ENCODE measurements at places on chromosomes 4 and X.

DNA sequence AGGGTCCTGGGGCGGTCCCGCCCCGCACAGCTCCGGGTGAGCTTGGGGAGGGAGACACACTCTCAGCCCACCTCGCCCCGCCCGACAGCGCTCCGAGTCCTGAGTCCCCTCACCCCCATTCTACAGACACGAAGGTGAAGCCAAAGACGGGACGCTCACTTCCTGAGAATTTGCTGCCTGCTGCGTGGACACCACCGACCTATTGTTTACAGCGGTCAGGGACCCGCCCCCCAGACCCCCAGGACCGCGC lies 796 bp upstream of the ZNF141 start:
- ATAC-seq: peak; percentile 20

- no peak for ATAC-seq
Measured at GRCh38 chr4:139025841-139026240, 10.3 kb downstream of the NOCT start.

DNA sequence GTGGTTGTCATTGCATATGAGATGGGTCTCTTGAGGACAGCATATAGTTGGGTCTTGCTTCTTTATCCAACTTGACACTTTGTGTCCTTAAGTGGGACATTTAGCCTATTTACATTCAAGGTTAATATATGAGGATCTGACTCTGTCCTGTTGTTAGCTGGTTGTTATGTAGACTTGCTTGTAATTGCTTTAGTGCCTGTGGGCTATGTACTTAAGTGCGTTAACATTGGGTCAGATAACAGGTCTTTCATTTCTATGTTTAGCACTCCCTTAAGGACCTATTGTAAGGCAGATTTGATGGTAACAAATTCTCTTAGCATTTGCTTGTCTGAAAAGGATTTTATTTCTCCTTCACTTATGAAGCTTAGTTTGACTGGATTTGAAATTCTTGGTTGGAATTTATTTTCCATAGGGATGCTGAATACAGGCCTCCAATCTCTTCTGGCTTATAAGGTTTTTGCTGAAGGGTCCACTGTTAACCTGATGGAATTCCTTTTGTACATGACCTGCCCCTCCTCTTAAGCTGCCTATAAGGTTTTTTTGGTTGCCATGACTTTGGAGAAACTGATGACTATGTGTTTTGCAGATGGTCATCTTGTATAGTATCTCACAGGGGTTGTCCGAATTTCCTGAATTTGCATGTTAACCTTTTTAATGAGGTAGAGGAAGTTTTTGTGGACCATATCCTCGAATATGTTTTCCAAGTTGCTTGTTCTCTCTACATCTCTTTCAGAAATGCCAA lies 162.0 kb downstream of the NKX6-1 start:
- ATAC-seq: no peak

GRCh38 chr4:123104310-123105025 lies 182.1 kb upstream of the NUDT6 start:
- peak; percentile 36 for ATAC-seq

DNA sequence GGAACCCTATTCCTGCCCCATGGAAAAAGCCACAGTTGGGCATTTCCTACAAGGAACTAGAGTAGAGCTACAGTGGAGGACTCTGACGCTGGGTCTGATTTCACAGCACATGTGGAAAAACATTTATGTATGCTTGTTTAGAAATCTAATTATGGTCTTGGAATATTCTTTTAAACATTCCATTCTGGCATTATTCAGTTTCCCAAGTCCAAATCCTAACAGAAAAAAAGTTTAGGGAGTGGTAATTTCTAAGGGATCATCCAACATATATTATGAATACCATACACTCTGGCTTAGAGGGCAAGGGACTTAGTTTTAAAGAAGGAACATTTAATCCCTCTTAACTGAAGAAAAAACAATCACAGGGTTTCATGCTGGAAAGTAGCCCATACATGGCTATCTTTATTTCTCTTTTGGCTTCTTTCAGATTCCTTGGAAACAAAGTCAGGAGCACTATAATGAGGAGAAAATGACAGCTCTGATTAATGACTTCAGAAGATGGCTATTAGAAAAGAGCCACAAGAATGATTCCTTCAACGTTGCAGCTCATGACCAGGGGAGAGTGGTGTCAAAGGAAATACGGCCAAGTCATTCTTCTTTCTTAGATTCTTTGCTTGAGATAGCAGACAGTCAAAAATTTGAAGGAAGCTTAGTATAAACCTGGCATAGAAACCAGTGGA lies 56.1 kb downstream of the CNGA2 start:
- ATAC-seq: no peak

DNA sequence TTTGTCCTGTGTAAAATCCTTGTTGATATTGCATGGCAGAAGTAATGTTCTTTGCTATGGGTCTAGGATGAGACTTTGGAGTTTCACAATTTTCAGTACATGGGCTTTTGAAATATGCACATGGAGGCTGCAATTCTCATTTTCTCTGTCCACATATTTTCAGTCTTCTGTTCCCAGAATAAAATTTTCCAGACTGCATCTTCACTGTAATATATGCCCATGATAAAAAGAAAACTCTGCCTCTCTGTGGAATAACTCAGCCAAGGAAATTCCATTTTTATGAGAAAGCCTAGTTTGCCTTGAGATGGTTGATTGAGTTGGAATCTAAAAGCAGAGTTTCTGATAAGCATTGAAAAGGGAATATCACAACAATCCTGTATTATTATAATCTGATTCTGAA lies 601.4 kb upstream of the AADAT start:
- peak; percentile 53 for ATAC-seq

- ATAC-seq: no peak
Measured at GRCh38 chr4:19254486-19254885, 997.2 kb upstream of the SLIT2 start.

DNA sequence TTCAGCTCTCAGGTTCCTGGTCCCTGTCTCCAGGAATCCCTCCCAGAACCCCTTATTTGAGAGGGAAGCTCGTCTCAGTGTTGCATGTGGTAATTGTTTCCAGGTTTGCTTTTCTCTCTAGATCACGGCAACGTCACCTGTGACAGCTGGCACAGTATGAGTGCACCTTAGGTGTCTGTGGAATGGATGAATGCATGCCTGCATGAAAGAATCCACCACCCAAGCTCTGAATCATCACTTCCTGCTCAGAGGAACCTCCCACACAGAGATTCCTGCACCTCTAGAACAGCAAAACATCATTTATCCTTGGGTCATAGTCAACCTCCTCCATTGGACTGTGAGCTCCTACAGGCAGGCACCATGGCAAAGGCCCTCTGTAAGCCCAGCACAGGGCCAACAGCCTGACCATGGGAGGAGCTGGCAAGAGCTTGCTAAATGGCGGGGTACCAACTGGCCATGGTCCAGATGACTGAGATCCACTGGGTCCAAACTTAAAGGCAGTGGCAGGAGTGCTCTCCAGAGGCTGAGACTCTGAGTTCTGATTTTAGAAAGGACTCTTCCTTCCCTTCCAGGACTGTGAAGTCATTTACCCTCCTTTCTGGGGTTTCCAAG lies 116.2 kb downstream of the SLC2A9 start:
- ATAC-seq: no peak

- ATAC-seq: peak; percentile 66
Measured at GRCh38 chr4:81030981-81031791, 678 bp downstream of the BMP3 start.

GRCh38 chrX:115912372-115912897 lies 258.1 kb upstream of the AGTR2 start:
- ATAC-seq: peak; percentile 62

GRCh38 chr4:170093973-170094535 lies 4.3 kb upstream of the AADAT start:
- no peak for ATAC-seq

DNA sequence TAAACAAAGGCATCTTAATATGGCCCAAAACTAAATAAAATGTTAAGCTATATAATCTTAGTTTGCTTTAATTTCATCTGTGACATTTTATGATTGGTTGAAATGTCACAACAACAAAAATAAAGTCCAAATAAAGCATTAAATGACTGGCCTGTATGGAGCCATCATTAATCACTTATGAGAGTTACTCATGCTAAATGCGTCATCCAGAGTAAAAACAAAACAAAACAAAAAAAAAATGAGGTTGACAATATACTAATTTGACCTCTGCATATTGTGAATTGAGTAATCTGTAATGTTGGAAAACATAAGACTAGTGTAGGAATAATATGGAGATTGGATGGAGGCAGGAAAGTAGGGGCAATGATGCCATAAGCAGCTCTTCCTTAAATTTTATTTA lies 139.7 kb downstream of the MAPK10 start:
- ATAC-seq: no peak
